ENCODE measurements at places on chromosomes 6 and 20. TPM values are rescaled to one million over a fixed set of nuclear protein-coding genes. Genes with fewer than 3 reads are reported as not detected.

The HLA-DRA gene
- not detected for total RNA-seq

The CBLN4 gene
- total RNA-seq = not detected

The MUC21 gene
- 0.53 TPM for total RNA-seq

The MYB gene
- under 0.01 TPM for total RNA-seq

The TRERF1 gene
- 1.8 TPM for total RNA-seq

The PI16 gene
- not detected for total RNA-seq
